AG04450 (cell line): ENCODE measurements at places on chromosomes 2 and 18.

- no peak for DNase-seq
Observed at GRCh38 chr2:219522111-219523030, 8.1 kb downstream of the ASIC4 start.

GRCh38 chr2:23235292-23235691 is 149.7 kb upstream of the KLHL29 start:
- DNase-seq, result no peak

GRCh38 chr2:12044857-12045256 is 298.4 kb downstream of the LPIN1 start:
- DNase-seq, result no peak

DNA sequence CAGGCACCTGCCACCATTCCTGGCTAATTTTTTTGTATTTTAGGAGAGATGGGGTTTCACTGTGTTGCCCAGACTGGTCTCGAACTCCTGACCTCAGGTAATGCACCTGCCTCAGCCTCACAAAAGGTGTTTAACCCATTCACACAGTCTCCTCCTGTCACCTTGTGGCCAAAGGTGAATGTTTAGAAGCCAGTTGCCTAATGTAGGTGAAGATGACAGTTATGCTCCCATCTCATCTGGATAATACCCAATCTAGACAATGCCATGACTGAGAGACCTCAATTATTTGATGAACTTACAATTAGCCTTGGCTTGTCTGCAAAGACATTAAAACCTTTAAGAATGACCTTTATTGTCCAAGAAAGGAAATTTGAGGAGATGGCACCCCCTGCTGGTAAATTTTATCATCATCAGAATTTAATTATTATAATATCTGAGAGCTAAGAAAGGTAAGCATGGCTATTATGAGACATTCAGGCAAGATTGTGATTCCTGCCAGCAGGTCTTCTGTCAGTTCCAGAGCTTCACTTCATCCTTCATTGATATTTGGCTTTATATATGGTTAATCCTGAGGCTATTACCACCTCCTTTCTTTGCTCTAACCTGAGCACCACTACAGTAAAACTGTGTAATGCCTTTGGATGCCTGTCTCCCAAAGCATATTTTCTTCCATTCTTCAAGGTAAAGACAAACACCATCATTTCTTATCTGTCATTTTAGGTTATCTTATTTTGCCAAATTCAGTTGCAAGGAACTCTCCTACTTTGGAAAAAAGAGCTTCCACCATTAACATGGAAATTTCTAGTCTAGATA is 117.6 kb downstream of the FAM124B start:
- DNase-seq, result no peak

- DNase-seq, result no peak
Observed at GRCh38 chr2:83516503-83516902, 942.6 kb downstream of the SUCLG1 start.

DNA sequence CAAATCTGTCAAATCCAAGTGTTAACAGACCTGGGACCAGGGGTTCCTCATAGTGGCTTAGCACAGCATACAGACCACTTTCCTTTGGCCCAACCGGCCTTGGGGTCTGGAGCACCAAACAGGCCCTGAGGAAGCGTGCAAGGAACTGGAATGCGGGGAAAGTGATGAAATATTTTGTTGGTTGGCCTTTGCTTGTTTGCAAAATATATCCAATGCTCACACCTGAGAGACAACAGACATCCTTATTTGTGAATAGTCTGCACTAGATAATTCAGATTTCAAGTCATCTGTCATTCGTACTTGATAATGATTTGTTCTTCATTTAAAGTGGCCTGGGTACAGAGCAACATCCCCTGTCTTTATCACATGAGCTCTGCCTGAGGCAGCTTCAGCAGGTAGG is 43.5 kb downstream of the ABCG8 start:
- no peak for DNase-seq

GRCh38 chr2:196617430-196617829 is 22.1 kb upstream of the CCDC150 start:
- DNase-seq, result no peak

- DNase-seq, result no peak
Observed at GRCh38 chr2:183866666-183867065, 731.7 kb upstream of the ZNF804A start.

GRCh38 chr2:172293952-172294351 is 133.4 kb upstream of the ITGA6 start:
- DNase-seq, result peak; percentile 32

GRCh38 chr2:74045454-74045853 is 60.7 kb downstream of the TET3 start:
- DNase-seq, result no peak

DNA sequence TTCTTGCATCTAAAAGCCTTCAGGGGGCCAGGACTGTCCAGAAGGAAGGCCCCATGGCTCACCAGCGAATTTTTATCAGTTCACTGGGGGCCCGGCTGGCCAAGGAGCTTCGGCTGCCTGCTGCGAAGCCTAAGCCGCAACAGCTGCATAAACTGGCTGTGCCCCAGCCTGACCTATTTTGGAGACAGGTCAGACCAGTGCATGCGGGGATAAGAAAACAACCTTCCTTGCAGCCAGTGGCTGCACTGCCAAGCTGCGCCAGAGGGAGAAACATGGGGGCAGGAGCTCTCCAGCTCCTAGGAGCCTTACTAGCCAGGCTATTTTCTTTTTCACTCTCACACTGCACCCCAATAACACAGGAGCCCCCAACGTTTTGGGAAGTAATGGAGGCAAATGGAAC is 15.2 kb downstream of the PAX3 start:
- DNase-seq, result no peak

- DNase-seq, result no peak
Observed at GRCh38 chr2:10035053-10035422, 8.3 kb upstream of the KLF11 start.

DNA sequence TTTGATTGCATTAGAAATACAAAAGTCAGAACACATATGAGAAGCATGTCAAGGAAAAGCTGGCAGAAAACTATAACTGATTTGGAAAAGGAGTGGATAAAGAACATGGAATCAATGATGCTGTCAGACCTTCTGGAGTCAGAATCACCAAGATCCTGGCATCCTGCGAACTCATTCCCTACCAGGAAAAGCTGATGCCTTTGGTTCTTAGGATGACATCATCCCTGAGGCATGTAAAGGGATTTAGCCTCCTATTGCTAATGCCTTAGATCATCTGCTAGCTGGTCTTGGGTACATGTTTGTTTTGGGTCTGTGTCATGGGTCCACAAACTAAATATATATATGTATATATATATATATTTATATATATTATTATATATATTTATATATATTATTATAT is 680.7 kb downstream of the EPHA4 start:
- DNase-seq, result peak; percentile 62

DNA sequence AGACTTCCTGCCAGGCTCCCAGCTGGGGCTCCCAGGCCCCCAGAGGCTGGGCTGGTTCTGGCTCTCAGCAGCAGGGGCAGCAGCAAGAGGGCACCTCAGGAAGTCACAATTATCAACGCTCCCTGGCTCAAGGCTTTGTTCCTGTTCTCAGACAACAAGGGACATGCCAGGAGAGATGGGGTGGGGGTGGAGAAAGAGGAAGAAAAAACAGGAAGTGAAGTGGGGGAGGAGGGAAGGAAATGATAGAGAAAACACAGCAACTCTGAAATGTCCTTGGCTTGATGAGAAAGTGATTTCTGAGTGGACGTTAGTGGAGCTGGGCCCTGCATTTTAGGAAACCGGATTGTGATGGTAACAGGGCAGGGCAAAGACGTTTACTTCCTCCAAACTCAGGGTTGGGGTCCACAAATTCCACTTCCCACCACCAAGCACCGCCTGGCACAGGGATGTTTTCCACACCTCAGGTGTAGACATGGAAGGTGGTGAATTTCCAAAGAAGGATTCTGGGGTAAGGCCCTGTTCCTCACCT is 40.4 kb downstream of the CYRIA start:
- no peak for DNase-seq

- no peak for DNase-seq
Observed at GRCh38 chr2:84603911-84604310, 87.6 kb downstream of the DNAH6 start.

- no peak for DNase-seq
Observed at GRCh38 chr2:184945326-184945725, 347.0 kb downstream of the ZNF804A start.

DNA sequence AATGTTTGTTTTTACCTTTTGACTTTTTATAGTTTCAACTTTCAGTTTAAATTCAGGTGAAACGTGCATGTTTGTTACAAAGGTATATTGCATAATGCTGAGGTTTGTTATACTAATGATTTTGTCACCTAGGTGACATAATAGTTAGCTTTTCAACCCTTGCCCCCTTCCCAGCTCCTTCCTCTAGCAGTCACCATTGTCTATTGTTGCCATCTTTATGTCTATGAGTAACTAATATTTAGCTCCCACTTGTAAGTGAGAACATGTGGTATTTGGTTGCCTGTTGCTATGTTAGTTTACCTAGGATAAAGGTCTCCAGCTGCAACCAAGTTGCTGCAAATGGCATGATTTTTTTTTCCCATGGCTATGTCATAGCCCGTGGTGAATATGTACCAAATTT is 322.3 kb upstream of the SETBP1 start:
- no peak for DNase-seq

- DNase-seq, result no peak
Observed at GRCh38 chr2:73593680-73594079, 48.5 kb downstream of the NAT8 start.

GRCh38 chr18:59268127-59268720 is 5.0 kb downstream of the RAX start:
- DNase-seq, result no peak

GRCh38 chr2:210443527-210443926 is 33.0 kb downstream of the LANCL1 start:
- no peak for DNase-seq

- no peak for DNase-seq
Observed at GRCh38 chr2:31973665-31974064, 37.1 kb downstream of the MEMO1 start.

- no peak for DNase-seq
Observed at GRCh38 chr2:86073225-86073624, 32.5 kb downstream of the POLR1A start.

DNA sequence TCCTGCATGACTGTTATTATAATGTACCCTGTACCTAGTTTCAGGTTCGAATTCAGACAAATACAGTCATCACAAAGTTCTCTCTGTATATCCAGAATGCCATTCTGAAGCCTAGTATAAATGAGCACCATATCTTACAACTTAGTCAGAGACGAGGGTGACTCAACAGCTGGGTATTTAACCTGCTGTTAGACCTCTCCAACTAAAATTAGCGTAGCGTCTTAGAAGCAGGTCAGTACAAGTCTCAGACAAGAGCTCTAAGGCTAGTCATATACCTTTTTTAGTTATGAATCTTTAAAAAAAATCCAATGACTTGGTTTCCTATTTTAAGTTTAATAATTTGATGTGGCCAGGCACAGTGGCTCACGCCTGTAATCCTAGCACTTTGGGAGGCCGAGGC is 74.1 kb downstream of the CABYR start:
- DNase-seq, result peak; percentile 73

DNA sequence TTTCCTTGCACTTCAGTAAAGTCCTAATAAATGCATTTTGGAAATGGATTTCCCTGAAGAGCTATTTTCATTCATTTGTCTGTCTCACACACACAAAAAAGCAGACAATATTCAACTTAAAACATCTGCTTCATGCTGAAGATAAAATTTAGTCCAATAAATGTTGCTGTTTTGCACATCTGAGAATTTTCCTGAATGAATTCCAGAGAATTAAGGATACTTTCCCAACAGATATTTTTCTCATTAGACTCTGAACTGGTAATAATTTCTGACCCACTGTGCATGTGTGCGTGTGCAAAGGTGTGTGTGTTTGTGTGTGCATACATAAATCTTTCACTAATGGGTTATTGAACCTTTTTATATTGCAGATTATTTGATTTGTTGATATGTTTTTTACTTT is 390.2 kb upstream of the TMEFF2 start:
- DNase-seq, result no peak

DNA sequence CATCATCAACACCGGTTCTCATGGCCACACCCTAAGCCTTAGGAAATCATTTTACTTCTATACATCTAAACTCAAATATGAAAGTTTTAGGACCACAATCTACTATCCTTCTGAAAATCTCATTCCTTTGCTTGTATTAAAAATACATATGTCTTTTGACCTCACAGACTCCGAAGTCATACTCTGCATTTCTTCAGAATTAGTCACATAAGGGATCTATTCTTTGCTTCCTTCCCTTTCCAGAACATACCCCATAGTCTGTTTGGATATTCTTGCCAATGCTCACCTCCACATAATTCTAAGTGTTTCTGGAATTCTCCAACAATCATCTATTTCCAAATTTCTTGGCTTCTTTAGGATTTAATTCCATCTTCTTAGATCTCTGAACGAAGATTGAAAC is 14.2 kb upstream of the DSG1 start:
- no peak for DNase-seq

GRCh38 chr2:99980176-99980575 is 162.2 kb downstream of the AFF3 start:
- no peak for DNase-seq

- DNase-seq, result peak; percentile 62
Observed at GRCh38 chr2:69789175-69789721, 40.2 kb upstream of the GMCL1 start.

DNA sequence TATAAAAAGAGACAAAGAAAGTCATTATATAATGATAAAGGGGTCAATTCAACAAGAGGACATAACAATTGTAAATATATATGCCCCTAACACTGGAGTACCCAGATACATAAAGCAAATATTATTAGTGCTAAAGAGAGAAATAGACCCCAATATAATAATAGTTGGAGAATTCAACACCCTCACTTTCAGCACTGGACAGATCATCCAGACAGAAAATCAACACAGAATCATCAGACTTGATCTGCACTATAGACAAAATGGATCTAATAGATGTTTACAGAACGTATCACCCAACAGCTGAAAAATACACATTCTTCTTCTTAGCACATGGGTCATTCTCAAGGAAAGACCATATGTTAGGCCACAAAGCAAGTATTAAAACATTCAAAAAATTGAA is 31.7 kb downstream of the CLHC1 start:
- DNase-seq, result no peak

DNA sequence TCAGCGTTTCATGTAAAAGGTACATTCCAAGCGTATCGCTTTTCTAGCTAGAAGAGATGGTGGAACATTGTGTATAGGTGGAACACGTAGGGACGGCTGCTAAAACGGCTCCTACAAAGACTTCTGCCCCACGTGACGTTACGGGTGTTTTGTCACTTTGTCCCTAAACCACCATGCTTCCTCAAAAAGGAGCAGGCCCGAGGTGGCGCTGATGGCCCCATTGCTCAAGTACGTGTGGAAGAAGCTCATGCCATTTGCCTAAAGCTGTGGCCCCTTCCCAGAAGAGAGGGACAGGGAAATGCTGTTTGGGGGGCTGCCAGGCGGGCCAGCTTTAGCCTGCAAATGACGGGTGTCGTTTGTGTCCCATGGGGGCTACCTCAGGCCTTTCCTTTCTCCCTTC is 72.7 kb downstream of the TMEM247 start:
- no peak for DNase-seq
